GM12891 (cell line): ENCODE measurements at places on chromosomes 6 and 20.

DNA sequence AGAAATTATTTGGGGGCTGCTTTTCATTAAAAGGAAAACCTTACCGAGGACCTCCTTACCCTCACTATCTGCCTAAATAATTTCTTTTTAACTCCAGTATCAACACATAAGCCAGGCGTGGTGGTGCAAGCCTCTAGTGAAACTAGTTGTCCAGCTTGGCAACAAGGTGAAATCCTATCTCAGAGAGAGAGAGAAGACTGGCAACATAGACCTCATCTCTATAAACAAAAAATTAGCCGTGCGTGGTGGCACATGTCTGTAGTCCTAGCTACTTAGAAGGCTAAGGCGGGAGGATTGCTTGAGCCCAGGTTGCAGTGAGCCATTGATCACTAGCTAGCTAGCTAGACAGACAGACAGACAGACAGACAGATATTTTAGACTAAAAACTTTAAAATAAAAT is 92.5 kb downstream of the ARMC2 start:
- no peak for DNase-seq

DNA sequence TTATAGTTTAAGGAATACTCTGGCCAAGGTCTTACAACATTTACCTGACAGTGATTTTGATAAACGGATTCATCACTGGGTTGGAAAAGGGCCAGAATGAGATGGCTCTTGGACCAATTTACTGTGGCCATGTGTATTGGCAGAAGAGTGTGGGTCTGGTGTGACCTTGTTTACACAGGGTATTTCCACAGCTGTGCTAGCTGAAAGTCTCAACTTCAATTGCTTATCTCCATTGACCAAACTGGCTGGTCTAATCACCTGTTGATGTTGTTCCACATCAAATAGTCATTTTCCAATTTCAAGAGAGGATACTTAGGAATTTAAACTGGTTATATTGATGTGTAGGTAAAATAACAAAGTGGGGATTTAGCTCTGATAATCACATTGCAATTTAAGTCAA is 501.6 kb upstream of the MAP3K7 start:
- no peak for DNase-seq

- no peak for DNase-seq
Observed at GRCh38 chr6:53431704-53432103, 83.0 kb upstream of the ELOVL5 start.

DNA sequence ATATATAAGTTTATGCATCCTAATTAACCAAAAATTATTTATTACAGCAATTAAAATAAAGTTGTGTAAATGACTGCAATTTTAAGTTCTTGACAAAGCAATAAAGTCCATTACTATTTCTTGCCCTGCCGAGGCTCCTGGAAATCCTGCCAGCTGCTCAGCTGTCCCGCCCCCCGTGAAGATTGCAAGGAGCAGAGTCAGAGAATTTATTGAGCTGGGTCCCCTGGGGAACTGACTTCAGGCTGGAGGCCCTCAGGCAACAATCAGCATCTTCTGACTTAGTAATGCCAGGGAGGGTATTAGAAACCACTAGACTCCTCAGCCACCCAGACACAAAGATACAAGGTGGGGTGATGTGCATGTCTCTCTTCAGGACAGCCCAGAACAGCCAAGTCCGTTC is 92.3 kb downstream of the EDN3 start:
- DNase-seq = no peak

- no peak for DNase-seq
Observed at GRCh38 chr6:80540700-80541099, 434.2 kb downstream of the BCKDHB start.

DNA sequence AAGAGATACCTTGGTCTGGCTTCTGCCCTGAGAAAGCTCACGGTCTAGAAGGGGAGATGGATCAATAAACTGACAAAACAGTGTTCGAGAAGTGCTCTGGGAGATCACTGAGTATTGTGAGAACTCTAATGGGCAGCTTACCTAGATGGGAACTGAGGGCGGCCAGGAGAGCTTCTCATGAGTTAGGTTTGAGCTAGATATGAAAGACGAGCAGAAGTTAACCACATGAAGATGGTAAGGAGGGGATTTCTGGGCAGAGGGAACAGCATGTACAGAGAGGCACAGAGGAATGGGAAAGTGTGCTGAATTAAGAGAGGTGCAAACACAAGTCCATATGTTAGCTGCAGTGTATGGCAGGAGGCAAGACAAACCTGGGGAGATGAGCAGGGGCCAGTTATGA is 11.9 kb downstream of the ZFAND3 start:
- DNase-seq = no peak

- no peak for DNase-seq
Observed at GRCh38 chr6:15508441-15508871, 154.4 kb downstream of the DTNBP1 start.
